Lower lobe of right lung (tissue), 2 donors: ENCODE measurements at places on chromosomes 7 and 10. TPM values are rescaled to one million over a fixed set of nuclear protein-coding genes. Genes with fewer than 3 reads are reported as not detected.

Gene SKIDA1
- total RNA-seq = 0.95 TPM

Gene KEL
- total RNA-seq = 1.6 TPM

DNA sequence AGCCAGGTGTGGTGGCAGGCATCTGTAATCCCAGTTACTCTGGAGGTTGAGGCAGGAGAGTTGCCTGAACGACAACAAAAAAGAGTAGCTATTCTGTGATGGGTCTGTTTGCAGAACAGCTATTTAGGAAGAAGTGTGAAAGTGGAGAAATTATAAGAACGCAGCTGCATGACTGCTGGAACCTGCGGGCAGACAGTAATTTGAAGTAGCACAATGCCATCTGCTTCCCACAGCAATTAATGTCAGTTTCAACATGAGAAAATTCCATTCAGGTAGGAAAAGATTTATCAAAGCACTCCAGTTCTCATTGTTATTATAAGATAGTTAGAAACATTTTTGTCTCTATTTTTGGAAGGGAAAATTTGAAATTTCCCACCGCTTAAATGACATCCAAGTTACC lies 21.5 kb downstream of the LAMB1 start:
- DNase-seq = no peak

GRCh38 chr10:129887986-129888783 lies 75.9 kb downstream of the EBF3 start:
- no peak for DNase-seq

DNA sequence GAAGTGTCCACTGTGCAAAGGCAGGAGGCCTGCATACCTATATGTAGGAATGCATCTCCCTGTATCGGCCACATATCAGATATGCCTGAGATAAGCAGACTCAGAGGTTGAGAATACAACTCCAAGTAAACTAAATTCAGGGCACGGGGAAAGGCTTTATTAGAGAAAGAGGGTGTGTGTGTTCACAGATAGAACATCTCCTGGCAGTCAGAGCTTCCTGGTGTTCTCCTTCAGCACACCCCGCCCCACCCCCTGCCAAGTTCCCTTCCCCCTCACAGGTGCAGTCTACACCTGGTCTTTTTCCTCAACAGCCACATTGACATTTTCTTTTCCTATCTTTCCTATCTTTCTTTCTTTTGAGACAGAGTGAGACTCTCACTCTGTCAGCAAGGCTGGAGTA lies 17.1 kb downstream of the GBX1 start:
- no peak for DNase-seq

- DNase-seq = no peak
These were observed 70.2 kb downstream of the CAV1 start for GRCh38 chr7:116595063-116595462.

DNA sequence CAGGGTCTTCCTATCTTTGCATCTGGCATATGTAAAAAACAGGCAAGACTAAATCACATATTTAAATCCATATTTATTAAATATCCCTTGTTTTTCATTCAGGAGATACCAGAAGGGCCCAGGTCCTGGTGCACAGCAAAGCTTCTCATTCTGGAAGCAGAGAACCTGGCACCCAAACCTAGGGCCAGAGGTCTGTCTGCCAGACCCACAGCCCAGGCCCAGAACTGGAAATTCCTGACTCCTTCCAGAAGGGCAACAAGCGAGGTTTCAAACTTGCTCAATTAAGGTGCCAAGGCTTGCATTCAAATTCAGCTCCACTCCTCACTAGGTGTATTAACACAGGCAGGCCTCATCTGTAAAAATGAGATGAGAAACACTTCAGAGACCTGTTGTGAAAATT lies 4.2 kb upstream of the MYO1G start:
- no peak for DNase-seq

- DNase-seq = no peak
These were observed 268.5 kb downstream of the DNAJB9 start for GRCh38 chr7:108838198-108838597.
